ENCODE measurements at places on chromosomes 5 and 9.

GRCh38 chr5:139513852-139514485 is 31.4 kb upstream of the STING1 start:
- no peak for DNase-seq

GRCh38 chr9:135009794-135010585 is 77.5 kb upstream of the OLFM1 start:
- DNase-seq: no peak

GRCh38 chr5:15715967-15716366 is 216.0 kb downstream of the FBXL7 start:
- DNase-seq: no peak

GRCh38 chr5:88203981-88204750 is 64.5 kb downstream of the TMEM161B start:
- DNase-seq: no peak

DNA sequence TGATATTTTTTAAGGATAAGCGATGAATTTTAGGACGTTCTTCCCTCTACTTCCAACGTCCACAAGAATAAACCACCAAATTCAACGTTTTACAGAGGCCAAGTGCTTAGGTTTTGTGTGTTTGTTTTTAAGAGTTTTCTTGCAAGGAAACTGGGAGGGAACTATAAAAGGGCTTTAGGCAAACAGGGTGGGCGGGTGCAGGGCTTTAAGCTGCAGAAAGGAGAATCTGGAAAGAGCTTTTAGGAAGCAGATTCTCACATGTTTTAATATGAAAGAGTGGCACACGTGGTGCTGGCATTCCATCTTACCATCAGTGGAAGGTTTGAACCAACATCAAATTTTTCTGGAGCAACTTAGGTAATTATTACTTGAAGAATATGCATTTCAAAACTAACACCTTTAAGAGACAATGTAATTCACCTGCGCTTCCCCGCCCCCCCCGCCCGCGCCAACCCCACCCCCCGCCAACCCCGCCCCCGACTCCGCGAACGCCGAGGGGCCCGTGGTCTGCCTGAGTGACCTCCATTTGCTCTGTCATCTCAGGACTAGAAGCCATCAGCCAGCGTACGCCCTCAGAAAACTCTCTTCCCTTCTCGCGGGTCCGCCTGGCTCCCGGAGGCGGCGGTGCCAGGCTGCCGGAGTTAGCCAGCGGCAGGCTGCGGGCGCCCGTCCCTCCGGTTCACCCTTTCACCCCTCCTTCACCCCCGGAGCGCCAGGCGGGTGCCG is 911 bp upstream of the PIK3R1 start:
- no peak for DNase-seq

DNA sequence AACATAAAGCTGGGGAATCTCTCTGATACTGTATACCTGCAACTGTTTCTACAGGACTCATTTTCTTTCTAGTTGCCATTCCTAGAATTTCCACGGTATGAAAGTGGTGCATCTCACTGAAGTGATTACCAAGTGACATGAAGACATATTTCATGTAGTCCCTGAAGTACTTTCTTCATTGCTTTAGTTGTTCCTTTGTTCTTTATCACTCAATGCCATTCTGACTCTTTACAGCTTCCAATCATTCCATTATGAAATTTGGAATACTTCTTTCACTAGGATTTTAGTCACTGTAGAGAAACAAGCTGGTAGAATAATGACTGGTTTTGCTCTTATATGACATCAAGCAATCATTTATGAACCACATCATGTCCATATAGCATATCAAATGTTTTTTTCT is 645.1 kb downstream of the CDH18 start:
- DNase-seq: no peak

- no peak for DNase-seq
These were observed 24.0 kb upstream of the TPPP start for GRCh38 chr5:717143-717542.

DNA sequence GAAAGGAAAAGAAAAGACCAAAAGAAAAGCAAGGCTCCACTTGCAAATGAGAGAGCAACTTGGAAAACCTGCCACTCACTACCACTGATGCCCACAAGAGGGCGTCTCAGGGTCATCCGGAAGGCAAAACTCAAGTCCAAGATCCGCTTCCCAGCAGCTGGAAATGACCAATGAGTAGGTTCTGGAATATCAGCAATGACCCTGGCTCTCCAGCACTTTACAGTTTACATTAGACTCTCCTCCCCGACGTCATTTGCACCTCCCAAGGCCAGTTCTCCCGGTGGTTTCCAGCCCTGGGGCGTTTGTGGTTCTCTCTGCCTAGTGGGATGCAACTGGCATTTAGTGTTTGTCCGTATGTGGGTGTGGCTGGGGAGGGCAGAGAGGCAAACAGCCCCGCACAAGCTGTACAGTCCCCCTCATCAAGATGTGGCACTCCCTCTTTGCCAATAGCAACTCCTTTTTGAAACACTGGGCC is 193.8 kb upstream of the ZNF618 start:
- peak; percentile 79 for DNase-seq

DNA sequence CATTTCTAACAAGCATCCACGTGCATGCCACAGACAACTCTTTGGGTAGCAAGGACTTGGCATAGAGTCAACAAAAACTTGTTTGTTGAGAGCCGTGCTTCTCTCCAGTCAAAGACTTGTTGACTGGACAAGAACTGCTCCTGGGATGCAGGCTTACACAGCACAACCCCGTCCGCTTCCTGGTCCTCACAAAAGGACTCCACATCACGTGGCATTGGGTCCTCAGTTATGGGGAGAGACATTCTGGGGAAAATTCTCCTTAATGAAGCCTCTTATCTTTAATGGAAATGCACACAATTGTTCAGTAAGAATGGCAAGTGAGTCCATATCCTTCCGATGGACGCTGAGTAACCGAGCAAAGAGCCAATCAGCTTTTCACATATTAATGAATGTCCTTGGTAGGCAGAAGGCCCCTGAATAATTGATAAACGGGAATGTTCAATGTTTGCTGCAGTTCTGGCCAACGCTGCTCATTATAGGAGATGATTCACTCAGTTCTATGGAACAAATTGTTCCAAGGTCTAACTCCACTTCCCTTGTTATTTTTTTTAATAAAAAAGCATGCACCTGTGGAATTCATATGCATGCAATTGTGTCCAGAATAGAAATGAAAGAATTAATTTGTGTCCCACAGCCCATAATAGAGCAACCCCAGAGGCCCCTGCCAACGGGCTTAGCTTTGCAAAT is 97.0 kb upstream of the ZNF366 start:
- no peak for DNase-seq

- DNase-seq: no peak
These were observed 85.8 kb downstream of the MRPS27 start for GRCh38 chr5:72234265-72234700.

- no peak for DNase-seq
These were observed 24.5 kb upstream of the RAB14 start for GRCh38 chr9:121226175-121226574.

GRCh38 chr9:4769321-4770080 is 23.2 kb upstream of the RCL1 start:
- DNase-seq: no peak

DNA sequence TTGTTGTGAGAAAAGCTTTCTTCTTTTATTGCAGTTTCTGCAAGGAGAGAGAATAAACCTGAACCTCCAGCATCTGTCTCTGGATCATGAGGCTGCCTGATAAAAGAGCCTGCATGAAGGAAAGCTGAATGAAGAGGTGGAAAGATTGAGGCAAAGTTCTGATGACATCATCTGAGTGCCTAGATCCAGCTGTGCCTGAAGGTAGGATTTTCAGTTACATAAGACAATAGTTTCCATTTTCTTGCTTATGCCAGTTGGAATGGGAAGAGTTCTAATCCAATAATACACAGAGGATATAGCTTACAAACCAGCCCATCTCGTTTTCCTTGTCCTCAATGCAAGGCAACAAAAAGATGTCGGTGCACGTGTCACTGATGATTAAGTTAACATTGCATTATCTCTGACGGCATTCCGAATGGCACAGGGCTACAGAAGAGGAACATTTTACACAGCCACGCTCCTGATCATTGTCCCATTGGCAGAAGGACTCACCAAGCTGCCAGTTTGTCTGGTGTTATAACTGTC is 105.5 kb upstream of the ERCC6L2 start:
- no peak for DNase-seq

- no peak for DNase-seq
These were observed 103.5 kb downstream of the DAPK1 start for GRCh38 chr9:87601176-87601575.

- DNase-seq: no peak
These were observed 522.7 kb downstream of the NR2F1-AS1 start for GRCh38 chr5:93058309-93058708.

DNA sequence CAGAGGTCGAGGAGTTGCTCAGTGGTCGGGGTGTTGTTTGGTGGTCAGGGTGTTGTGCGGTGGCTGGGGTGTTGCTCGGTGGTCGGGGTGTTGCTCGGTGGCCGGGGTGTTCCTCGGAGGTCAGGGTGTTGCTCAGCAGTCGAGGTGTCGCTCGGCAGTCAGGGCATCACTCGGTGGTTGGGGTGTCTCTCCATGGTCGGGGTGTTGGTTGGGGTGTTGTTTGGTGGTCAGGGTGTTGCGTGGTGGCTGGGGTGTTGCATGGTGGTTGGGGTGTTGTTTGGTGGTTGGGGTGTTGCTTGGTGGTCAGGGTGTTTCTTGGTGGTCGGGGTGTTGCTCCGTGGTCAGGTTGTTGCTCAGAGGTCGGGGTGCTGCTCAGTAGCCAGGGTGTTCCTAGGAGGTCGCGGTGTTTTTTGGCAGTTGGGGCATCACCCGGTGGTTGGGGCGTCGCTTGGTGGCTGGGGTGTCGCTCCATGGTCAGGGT is 11.0 kb upstream of the GPSM1 start:
- DNase-seq: no peak

DNA sequence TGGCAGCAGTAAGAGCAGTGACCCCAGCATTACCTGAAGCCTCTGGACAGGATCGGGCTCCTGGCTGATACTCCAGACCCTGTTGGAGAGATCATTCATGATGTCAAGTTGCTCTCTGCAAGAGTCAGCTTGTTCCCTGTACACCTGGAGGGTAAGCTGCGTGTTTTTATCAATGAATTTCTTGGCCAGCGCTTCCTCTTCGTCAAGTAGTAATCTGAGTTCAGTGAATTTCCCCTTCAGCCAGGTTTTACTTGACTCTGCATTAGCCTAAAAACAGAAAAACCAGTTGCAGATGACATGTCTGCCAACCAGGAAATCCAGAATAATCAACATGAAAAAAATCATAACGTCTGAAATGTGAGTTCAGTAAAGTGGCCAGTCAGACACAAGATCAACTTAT is 19.1 kb downstream of the TRIM14 start:
- DNase-seq: no peak

DNA sequence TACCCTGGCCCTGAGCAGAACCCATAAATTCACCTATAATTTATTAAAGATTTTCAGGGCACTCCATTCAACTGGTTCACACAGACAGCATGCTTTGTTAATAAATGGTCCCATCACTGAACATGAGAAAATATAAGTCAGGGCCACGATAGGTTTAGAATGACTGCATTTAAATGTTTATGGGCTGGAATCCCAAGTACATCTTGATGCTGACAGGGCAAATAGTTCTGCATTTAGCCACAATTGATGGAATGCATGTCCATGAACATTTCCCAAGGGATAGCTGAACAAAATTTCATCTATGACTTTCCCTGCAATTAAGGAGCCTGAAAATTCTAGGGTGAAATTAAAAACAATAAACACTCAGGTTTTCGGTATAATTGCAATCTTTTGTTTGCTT is 124.5 kb downstream of the CAAP1 start:
- DNase-seq: no peak

- DNase-seq: no peak
These were observed 4.7 kb downstream of the IFNA8 start for GRCh38 chr9:21413624-21414023.

- no peak for DNase-seq
These were observed 329.1 kb upstream of the SLC24A2 start for GRCh38 chr9:20117986-20118385.

DNA sequence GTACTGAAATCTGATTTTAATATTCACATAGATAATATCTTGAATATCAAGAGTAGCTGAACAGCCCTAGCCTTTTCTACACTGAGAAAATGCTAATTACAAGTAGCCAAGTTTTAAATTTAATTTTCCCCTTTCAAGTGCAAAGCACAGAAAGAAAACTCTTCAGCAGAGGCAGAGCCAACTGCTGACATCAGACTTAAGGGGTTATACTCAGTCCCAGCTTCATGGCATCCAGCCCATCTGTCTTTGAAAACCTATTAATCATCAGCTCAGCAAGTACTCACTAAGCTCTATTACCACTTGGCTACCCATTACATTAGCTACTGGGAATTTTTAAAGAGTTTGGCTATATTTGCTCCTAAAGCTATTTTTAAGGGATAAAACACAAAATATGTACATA is 220.5 kb downstream of the SLC12A2 start:
- no peak for DNase-seq

DNA sequence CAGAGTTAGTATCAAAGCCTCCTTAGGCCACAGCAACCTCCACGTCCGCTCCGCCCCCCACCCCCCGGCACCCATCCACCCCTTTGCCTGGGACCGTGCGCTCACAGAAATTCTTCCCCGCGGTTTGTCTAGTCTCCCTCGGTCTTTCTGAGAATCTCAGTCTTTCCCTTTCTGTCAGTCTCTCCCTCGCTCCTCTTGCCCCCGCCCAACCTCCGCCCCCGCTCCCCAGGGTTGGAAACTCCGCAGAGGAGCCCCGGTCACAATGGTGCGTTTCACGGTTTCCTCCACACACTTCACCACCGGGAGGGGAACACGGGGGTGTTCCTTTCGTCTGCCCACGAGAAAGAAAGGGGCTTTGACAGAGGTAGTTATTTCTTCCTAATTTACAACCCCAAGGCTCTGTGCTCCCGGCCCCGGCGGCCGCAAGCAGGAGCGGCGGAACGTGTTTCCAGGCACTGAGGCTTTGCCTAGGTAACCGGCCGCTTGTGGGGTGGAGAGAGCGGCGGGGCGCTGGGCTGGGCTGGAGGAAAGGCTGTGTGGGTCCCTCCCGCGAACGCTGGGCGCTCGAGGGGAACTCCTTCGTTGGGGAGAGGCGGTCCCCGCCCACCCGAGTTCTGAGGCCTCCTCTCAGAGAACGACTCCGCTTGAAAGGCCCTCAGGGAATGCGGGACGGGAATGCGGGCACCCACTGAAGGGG is 2.1 kb downstream of the NR4A3 start:
- peak; percentile 54 for DNase-seq

DNA sequence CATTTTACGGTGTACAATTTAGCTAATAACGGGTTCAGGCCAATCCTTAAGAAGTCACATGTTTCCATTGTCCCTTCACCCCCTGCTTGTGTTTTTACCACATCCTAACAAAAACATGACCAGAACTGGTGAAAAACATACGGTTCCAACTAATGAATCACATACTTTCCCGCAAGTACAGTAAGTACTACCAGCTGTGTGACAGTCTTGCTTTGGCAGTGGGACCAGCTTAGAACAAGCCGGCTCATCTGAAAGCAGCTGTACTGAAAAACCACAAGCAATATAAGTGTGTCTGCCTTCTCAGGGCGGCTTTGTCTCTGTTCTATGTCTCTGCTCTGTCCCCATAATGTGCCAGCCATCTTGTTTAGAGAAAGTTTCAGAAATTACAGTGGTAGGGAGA is 242.5 kb downstream of the BNC2 start:
- no peak for DNase-seq

- no peak for DNase-seq
These were observed 213.6 kb downstream of the GDNF start for GRCh38 chr5:37626266-37626665.

GRCh38 chr5:32989815-32990214 is 278.7 kb downstream of the NPR3 start:
- no peak for DNase-seq

GRCh38 chr5:96565582-96566265 is 96.5 kb upstream of the CAST start:
- no peak for DNase-seq

- DNase-seq: no peak
These were observed 27.3 kb downstream of the AFAP1L1 start for GRCh38 chr5:149298842-149299404.

- DNase-seq: no peak
These were observed 86.5 kb downstream of the DAP start for GRCh38 chr5:10674582-10674981.
